GM23248 (cell line): ENCODE measurements at places on chromosomes 7 and 10. TPM values are rescaled to one million over a fixed set of nuclear protein-coding genes. Genes with fewer than 3 reads are reported as not detected.

GRCh38 chr7:80335511-80336231, 176.2 kb downstream of the GNAT3 start:
- no peak for DNase-seq

GRCh38 chr7:50610521-50611277, 45.5 kb upstream of the DDC start:
- DNase-seq: peak; percentile 76

DNA sequence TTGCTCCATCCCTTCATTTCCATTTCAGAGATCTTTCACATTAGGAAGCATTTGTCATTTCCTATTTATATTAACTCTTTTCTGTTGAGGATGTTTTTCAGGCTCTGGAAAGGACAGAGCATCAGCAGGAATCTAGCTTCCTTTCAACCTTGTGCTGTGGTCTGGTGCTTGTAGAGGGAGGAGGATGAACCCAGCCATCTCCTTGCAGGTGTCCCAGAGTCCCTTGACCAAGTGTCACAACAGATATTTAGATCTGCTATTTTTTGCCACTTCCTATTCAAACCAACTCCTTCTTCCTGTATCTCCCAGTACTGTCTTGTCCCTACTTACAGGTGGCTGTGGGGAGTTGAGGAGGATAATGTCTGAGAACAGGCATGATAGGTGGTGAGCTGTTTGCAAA, 742.8 kb downstream of the GRID1 start:
- no peak for DNase-seq

The ANKRD7 gene
- polyA plus RNA-seq: 1.3 and 1.6 TPM in 2 replicates

GRCh38 chr7:102029616-102030015, 212.2 kb downstream of the CUX1 start:
- DNase-seq: no peak
